ENCODE measurements at places on chromosomes 6 and 20.

DNA sequence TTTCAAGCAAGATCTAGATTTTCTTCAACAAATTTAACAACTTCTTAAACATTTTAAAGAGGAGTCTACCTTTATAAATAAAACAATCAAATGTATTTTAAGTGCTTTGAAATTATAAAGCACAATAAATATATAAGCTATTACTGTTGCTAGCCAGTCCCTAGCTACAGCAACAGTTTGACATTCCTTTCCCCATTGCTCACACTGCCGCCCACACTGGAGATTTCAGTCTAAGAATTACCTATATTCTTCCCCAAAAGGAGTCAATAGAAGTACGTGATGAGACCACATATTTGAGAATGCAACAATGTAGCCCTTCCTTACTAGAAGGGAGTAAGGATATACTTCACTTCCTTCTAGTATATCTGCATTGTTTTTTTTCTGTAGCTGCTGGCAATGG is 65.3 kb upstream of the RNF146 start:
- peak; percentile 78 for DNase-seq

DNA sequence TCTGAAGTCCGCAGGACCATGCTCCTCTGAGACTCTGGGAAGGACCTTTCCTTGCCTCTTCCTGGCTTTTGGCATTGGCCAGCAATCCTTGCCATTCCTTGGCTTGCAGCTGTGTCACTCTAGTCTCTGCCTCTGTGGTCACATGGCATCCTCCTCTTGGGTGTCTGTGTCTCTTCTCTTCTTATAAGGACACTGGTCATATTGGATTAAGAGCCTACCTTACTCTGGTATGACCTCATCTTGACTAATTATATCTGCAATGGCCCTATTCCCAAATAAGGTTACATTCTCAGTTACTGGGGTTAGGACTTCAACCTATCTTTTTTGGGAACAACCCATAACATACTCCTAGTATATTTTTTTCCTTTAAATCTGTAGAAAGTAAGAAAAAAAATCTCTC is 49.9 kb upstream of the GTSF1L start:
- DNase-seq, result peak; percentile 8

DNA sequence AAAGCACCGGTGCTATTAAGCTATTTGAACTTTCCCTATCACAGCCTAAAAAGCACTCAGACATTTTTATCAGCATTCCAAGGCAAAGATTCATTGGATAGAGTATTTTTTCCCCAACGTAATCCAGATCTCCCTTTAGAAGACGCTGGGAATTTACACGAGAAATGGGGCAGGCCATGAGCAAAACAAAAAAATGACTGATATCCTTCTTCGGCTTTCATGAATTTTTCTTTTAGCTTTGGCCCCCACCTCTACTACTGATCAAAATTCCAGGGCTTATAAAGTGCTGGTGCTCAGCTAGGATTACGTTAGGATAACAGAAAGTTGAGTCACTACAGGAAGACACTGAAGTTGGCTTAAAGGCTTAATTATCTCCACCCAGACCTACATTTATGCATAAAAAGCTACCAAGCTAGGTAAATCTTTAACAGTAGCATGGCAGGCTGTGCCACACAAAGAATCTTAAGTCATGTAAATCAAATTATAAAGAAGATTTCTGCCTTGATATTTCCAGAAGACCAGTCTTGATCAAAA is 418.5 kb upstream of the BTBD3 start:
- no peak for DNase-seq

DNA sequence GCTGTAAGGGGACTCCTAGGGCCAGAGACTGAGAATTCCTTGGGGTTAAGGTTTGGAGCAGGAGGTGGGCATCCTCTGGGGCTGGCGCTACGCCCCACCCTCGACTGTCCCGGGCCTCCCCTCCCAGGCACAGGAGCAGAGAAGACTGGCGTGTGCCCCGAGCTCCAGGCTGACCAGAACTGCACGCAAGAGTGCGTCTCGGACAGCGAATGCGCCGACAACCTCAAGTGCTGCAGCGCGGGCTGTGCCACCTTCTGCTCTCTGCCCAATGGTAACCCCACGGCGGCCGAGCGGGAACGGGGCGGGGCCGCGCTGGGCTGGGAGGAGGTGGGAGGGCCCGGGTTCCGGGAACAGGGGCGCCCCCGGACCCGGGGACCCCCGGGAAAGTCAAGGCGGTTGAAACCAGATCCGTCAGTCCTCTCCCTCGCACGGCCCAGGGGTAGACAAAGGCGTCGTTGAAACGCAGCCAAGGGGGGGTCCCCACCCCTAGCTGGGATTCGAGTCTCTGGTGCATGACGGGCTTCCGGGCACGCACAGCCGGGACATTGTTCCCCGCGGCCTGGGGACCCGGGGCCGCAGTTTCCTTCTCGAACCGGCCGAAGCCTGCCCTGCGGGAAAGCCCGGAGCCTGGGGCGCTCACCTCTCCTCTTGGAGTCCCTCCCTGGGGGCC is 844 bp downstream of the WFDC2 start:
- no peak for DNase-seq

- no peak for DNase-seq
These were observed 770.9 kb downstream of the HDGFL1 start for GRCh38 chr6:23340271-23340670.

DNA sequence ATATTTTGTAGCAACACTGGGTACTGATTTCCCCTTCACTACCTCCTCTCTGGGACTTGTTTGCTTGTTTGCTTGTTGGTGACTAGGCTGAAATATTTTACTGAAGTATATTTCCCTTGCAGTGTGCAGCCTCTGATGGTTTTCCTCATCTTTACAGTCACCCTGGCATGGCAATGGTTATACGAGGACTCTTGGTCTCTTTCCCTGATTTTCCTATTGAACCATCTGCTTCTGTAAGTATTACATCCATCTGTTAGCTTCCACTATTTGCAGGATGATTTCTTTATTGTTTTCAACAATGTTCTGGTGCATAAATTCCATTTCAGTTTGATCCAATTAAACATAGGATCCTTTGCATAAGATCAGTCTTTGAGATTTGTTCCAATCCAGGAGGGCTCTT is 465.1 kb downstream of the MEI4 start:
- DNase-seq, result no peak

DNA sequence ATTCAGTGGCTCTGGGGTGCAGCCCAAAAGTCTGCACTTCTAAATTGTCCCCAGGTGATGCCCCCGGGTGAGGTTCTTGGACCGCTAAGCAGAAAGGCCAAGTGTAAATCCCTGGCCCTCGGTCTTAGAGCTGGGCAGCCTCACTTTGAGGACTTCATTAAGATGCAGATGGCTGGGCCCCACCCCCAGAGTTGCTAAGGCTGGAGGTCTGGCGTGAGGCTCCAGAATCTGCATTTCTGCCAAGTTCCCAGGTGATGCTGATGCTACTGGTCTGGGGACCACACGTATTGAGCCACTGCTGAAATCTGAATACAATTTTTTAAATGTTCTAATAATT is 735 bp upstream of the SLC23A2 start:
- DNase-seq, result no peak

DNA sequence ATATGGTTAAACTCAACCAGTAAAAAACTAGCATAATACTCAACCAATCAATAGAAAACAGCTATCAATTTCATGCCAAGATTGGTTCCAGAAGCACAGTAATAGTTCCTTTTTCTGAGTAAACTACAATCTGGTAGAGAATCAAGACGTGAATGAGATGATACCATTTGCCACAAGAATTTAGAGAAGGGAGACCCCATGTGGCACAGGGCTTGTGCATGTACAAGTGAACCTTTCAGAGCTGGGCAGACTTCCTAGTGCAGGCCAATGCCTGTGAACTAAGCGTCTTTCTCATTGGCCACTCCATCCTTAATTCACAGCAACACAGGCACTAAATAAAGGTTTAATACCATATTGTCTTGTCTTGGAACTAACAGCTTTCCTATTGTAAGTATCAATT is 213.5 kb downstream of the RFPL4B start:
- DNase-seq, result no peak

GRCh38 chr20:2800521-2801285 is at the start of gene CPXM1:
Gene CPXM1, minus strand, starts transcription at chr20:2800627. Its CDS starts 55 bp downstream, at chr20:2800572.
- no peak for DNase-seq

- no peak for DNase-seq
These were observed 232.6 kb downstream of the PLCB1 start for GRCh38 chr20:8364734-8365078.

DNA sequence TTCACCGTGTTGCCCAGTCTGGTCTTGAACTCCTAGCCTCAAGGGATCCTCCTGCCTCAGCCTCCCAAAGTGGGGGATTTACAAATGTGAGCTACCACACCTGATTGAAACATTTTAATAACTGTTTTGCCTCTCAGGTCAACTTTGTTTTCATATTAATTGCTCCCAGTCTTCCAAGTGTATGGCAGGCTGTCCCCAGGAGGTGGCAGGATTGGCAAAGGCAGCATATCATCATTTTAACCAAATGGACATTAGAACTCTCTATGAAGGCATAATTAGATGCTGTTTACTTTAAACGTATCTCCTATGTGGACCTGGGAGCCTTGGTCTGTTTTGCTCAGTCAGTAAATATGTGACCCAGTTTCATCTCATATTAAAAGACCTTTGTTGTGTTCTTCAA is 59.2 kb upstream of the CSE1L start:
- DNase-seq, result no peak

Data from IMR-90 (cell line).